Activated T-cell treated with anti-CD3 and anti-CD28 coated beads for 48 hours (primary cell): ENCODE measurements at places on chromosomes 16 and 17.

- no peak for DNase-seq
Observed at GRCh38 chr17:20291853-20292252, 175.5 kb downstream of the LGALS9B start.

GRCh38 chr17:43940630-43941029 lies 1.6 kb downstream of the PPY start:
- DNase-seq, result peak; percentile 21

DNA sequence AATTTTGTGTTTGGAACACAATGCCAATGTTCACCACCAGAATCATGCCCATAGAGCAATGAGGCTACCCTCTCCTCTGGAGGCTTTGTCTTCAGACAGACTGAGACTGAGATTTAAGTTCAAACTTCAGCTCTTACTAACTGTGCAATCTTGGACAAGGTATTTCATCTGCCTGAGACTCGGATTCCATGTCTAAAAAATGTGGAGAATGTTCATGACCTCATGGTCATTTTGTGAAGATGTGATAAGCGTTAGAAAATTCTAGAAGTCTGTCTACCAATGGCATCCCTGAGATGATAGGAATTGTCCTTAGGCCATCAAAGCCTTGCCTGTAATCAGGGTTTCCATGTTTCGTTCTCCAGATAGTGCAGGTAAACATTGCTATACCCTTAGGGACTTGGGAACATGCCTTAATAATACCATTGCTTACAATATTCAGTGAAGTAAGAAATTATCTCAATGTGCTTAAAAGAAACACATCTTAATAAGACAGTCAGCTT lies 388.2 kb upstream of the MAF start:
- no peak for DNase-seq

DNA sequence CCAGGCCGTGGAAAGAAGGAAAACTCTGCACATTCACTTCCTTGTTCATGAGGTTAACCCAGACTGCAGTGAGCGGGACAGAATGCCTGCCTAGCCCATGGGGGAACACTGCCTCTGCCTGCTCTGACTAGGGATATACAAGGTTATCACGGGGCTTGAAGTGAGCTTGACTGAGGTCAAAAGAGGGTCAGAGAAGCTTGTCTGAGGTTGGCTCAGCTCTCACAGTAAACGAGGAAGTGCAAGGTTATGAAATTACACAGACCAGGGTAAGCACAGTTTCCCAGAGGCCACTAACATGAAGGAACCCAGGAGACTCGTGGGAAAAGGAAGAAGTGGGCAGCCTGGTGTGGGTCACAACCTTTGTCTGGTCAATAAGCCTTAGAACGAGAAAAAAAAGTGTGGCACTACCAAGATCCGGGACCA lies 28.7 kb downstream of the HIC1 start:
- DNase-seq, result no peak

- no peak for DNase-seq
Observed at GRCh38 chr16:901715-902601, 68.8 kb downstream of the LMF1 start.

GRCh38 chr16:66515596-66516508 lies 34.1 kb downstream of the TK2 start:
- no peak for DNase-seq

- no peak for DNase-seq
Observed at GRCh38 chr16:82603784-82604411, 22.9 kb upstream of the CDH13 start.

GRCh38 chr17:59757043-59757442 lies 49.6 kb downstream of the VMP1 start:
- DNase-seq, result no peak

DNA sequence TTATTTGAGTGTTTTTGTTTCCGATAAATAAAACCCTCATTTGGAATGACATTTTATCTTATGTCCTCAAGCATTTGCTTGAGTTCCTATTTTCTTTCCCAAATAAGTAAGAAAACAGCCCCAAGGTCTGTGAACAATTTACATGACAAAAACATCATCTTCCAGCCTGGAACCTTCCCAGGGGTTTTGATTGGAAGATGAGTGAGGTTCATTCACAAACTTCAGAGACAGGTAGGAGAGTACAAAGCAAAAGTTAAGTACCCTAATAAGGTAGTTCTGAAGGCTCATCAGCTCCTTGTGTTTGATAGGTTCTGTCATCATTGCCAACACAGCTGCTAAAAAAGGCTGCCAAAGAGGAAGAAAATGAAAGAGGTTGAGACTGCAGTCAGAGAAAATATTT lies 772.8 kb downstream of the CDH8 start:
- no peak for DNase-seq

DNA sequence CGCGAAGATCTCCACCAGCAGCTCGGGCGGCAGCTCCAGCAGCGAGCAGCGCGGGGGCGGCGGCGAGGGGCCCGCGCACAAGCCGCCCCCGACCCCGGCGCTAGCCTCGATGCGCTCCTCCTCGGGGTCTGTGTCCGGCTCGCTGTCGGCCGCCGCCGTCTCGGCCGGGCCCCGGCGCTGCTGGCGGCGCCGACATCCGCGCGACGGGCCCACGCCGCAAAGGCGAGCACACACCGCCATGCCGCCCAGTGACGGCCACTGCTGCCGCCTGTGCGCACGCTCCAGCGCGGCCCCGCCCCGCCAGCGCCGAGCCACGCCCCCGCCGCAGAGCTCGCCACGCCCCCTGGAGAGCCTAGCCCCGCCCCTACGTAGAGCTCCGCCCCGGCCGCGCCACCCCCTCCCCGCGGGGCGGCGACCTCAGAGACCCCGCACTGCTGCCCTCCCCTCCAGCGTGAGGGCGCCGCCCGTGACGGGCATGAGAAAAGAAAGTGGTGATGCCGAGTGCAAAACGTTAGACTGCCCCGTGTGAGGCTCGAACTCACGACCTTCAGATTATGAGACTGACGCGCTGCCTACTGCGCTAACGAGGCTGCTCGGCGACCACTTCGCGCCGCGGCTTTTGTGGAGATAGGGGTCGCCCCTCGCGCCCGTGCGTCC lies at the start of gene FBXO31:
Gene FBXO31, minus strand, starts transcription at position 272 of the 657 bp plus-strand sequence. Its CDS starts 32 bp downstream, at position 240.
- DNase-seq, result peak; percentile 89

- DNase-seq, result no peak
Observed at GRCh38 chr17:70173681-70174080, 4.3 kb downstream of the KCNJ2 start.

DNA sequence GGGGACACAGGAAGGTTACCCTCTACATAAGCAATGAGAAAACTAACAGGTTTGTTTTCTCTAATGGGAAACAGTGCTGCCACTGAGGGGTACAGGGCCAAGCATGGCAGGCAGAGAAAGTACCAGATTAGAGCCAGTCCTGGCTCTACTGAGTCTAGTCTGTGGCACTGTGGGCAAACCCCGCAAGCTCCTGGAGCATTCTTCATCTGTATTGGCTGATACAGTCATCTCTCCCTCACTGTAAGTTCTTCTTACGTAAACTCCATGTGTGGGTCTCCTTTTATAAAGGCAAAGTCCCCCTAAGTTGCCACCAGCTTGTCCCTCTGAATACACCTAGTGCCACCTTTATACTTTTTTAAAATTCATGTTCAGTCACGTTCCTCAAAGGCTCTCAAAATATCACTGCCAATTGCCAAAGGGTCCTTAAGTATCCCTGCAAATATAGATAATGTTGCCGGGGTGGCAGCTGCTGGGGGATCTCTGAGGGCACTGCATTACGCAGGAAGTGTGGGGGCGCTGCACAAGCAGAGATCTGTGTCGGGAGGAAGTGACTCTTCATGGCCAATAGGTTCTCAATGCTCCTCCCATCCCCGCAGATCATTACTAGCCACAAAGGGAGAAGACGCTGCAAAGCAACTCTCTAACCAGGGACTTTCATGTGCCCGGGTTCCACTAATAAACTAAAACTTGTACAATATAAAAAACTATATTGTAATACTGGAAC lies 18.8 kb downstream of the XPO6 start:
- DNase-seq, result peak; percentile 66

GRCh38 chr17:10033959-10034358 lies 128.9 kb upstream of the RCVRN start:
- DNase-seq, result no peak

- no peak for DNase-seq
Observed at GRCh38 chr17:65204001-65204400, 66.8 kb downstream of the RGS9 start.
